ENCODE measurements at places on chromosomes 3 and 15. TPM values are rescaled to one million over a fixed set of nuclear protein-coding genes. Genes with fewer than 3 reads are reported as not detected.

Gene CD86
- total RNA-seq: not detected

Gene DNAH12
- 0.16 TPM for total RNA-seq

Gene GOLGA8T
- total RNA-seq: 0.13 TPM

Gene GPR156
- total RNA-seq: 0.06 TPM

Gene THSD4
- 7.8 TPM for total RNA-seq

Gene ADPRH
- 12.3 TPM for total RNA-seq

Gene TM4SF4
- not detected for total RNA-seq

Gene PGBD4
- total RNA-seq: 1.9 TPM

Gene CTNNB1
- total RNA-seq: 2,052 TPM

Gene ASB14
- not detected for total RNA-seq

Gene TTC14
- 51.1 TPM for total RNA-seq

Gene TMCO5A
- total RNA-seq: not detected

Gene ATP8B4
- total RNA-seq: not detected

Gene RYR3
- under 0.01 TPM for total RNA-seq

Gene ABHD10
- 25.7 TPM for total RNA-seq

Gene CASR
- not detected for total RNA-seq

Gene GUCA1C
- not detected for total RNA-seq

Gene CA12
- 0.32 TPM for total RNA-seq

Gene GABRR3
- total RNA-seq: not detected

Gene AHSG
- total RNA-seq: not detected

Measured in bladder microvascular endothelial cell (primary cell).